ENCODE measurements at places on chromosomes 6 and 20.

DNA sequence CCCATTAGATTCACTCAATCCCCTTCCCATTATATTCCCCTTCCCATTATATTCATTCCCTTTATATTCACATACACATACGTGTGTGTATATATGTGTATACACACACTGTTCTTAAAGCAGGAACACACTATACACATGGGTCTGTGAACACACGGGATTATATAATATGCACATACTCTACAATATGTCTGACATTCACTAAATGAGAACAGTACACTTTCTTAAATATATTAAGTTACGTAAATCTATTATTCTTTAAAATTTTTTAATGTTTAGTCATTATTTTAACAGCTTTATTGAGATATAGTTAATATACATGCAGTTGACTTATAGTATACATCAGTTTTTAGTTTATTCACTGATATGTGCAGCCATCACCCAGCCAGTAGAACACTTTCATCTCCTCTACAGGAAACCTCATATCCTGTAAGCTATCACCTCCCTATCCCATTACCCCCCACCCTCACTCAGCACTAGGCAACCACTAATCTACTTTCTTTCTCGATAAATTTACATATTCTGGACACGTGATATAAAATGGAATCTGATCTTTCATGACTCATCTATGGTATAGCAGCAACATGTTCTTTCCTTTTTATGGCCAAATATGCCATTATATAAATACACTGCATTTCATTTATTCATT, 13.9 kb upstream of the SUMO4 start:
- DNase-seq: no peak

DNA sequence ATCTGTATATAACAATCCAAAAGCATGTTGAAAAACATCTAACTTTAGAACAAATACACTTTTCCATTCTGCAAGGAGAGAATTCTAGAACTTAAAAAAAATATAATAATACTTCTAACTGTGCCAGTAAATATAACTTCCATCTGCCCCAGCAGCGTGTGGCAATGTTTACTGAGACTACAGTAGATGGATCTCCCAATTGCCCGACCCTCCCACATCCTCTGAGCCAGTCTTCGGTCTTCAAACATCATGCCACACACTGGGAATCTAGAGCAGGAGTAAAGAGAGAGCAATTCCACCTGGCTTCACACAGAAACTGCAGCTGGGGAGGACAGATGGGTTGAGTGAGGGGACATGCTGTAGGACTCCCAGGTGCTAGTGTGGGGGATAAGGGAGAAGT, 121.3 kb upstream of the NHSL1 start:
- DNase-seq: no peak

DNA sequence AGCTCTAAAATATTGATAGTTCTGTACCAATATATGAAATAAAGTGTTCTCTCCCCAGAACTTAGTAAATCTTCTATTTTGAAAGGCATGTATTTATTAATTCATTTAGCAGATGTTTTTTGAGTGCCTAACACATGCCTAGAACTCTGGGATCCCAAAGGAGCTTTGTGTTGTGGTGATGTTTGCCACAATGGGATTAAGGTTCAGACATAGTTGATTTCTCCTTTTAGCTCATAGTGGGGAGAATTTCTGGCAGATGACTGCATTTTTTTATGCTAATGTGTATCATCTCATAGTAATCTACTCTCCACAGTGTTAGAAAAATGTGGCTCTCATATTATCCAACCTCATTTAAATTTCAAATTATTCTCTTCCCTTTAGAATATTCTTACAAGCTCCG, 21.7 kb downstream of the MYB start:
- no peak for DNase-seq

DNA sequence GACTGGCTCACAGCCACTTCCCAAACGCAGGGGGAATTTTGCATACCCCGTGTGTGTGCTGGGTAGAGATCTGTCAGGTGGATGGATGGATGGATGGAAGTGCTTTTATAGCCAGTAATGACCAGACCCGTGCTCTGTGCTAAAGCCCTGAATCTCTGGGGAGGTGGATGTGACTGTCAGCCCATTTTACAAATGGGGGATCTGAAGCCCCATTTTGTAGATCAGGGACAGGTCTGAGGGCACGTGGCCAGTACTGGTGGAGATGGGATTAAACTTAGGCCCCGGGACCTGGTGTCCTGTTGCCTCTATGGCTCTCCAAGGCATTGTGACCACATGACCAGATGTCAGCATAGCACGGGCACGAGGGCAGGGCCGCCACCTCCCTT, 38.2 kb upstream of the ZBP1 start:
- no peak for DNase-seq

- DNase-seq: no peak
Measured at GRCh38 chr6:109458774-109459531, 3.4 kb upstream of the MICAL1 start.

DNA sequence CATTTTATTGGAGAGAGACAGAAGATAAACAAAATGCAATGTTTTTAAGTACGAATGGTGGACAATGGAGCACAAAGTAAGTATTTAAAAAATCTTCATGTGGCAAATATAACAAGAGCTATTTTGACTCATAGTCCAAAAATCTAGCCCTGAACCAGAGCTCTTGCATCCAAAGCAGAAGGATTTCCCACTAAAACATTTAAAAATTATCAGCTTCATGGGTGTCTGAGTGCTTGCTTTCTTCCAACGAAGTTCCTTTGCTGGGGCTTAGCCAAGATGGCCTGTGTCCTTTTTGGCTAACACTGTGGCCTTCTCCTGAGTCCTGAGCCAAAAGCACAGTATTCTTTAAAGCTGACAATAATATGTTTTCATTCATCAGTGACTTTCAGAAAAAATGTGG, 161.7 kb downstream of the RIMS1 start:
- no peak for DNase-seq

DNA sequence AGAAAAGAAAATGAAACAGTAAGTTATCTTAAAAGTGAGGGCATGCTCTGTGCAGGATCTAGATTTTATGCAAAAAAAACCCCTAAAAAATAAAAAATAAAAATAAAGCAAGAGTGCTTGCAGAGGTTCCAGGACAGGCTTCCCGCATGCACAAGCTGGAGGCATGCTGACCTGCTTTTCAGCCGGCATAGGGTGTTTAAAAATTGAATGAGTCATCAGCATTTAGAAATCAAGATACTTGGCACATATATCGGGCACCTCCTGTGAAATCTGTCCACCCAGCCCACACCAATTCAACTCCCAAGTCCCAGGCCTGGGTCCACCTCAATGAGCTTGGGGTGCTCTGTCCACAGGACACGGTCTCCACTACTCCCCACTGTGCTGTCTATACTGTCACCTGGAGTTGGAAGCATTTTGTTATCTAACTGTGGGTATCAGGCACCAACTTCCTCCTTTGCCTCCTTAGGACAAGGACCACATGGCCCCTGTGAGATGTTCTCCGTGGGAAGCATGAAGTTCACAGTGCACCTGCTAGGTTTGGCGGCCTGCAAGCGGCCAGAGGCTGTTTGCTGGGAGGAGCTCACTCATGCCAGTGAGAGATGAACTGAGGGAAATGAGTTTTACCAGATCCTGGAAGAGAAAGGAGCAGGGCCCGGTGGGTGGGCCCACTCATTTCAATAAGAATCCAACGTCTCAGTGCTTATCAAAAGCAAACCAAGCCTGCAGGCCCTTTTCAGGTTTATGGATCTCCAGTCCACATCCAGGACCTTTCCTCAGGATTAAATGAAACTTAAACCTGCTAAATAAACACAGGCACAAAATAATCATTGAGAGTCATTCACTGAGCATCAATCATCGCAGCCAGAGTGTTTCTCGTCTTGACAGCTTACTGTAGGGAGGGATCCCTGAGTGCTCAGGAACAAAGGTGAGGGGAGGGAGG, 121.1 kb downstream of the FOXA2 start:
- DNase-seq: no peak

- no peak for DNase-seq
Measured at GRCh38 chr6:13026557-13026956, 301.8 kb downstream of the TBC1D7 start.

DNA sequence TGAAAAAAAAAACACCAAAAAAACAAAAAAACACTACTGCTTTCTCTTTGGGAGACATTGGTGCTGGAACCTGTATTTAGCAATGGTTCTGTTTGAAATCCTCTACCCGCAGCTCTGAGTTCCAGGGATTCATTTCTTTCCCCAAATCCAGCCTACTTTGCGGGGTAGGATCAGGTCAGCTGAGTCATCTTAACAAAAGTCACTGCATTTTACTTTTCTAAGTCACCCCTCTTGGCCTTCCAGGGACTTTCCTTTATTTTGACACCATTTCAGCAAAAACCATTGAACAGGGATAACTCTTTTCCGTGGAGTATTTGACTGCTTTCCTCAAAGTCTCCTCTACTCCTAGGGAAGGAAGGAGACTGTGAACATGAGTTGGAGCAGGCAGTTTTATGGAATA, 837.6 kb downstream of the MAFB start:
- DNase-seq: no peak

- no peak for DNase-seq
Measured at GRCh38 chr6:33163540-33163939, 28.7 kb downstream of the COL11A2 start.

DNA sequence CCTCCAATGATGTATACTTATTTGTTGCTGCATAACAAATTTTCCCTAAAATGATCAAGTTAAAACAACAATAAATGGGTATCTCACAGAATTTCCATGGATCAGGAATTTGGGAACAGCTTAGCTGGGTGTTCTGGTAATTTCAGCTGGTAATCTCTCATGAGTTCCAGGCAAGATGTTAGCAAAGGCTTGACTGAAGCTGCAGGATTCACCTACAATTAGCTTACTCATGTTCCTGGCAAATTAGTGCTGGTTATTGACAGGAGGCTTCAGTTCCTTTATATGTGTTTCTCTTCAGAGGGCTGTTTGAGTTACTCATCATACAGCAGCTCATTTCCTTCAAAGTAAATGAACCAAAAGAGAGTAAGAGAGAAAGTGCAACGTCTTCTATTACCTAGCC, 506.3 kb upstream of the IMPG1 start:
- DNase-seq: no peak

DNA sequence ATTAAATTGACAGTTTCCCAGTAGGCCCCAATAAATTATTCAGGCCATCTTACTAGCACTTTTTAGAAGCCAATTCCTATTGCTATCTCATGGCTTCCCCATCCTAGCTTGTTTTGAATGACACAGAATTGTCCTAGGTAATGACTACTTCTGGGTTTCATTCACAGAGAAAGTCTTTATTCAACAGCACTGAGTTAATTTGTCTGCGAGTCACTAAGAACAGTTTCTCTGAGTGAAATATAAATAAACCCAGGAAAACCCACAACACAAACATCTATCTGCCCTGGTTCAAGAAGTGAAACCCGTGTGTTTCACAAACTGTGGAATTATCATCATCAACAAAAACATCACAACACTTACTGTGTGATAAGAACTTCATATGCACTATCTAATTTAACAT, 1366.8 kb downstream of the EPHA7 start:
- no peak for DNase-seq

Measured in testis (tissue), 5 donors.